Caudate nucleus (tissue), 63 donors: ENCODE measurements at places on chromosomes 3 and 15.

DNA sequence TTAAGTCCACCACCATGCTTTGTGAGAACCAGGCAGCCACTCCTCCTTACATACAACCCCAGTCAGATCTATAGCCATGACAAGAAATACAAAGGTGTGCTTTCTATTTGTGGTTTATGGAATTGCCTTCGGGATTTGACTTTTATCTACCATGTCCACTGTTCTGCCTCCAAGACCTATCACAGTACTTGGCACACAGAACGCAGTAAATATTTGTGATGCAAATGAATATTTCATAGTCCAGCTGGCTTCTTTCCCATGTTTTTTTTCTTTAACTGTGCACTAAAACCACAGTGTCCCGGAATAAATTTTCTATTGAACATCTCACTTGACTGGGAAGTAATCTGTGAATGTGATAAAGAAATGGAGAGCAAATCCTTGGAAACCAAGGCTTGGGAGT is 314.7 kb downstream of the RORA start:
- DNase-seq = no peak

DNA sequence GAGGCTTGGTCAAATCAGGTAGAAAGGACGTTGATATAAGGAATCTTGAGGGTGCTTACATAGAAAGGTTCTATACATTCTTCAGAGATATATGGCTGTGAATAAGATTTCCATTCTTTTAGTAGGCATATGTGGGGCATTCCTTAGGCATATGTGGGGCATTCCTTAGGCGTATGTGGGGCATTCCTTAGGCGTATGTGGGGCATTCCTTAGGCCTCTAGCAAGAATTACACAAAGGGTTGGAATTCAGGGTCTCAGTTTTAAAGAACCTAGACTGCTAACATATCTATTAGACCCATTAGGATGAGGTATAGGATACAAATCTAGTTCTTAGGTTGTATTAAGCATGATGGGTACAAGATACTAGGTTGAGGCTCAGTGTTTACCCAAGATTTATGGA is 607.8 kb downstream of the SI start:
- no peak for DNase-seq

DNA sequence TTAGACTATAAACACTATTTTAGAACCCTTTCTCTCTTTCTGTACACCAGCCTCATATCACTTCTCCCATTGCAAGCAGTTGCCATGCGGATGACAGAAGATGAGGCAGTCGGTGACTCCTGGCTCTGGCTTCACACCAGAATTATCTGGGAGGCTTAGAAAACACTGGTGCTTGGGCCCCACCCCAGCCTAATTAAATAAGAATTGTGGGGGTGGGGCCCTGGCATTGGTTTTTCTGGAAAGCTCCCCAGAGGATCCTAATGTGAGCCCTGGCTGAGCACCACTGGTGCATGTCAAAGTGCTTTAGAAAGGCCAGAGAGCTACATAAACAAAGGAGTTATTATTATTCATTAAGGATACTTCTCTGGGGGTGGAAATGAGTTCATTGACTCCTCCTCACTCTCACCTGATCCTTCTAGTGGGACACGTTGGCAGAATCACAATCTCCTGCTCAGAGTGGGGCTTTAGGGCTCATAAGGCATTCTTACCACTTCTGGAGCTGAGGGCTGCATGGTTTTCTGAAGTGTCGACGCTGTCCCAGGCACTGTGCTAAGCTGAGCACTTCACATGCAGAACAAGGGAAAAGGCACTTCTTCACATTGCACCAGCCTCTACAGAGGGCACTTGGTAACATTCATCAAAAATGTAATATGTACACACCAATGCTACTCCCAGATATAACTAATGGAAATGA is 188.5 kb upstream of the TLE3 start:
- DNase-seq = no peak

GRCh38 chr15:63902671-63903035 is 68.9 kb upstream of the HERC1 start:
- no peak for DNase-seq

DNA sequence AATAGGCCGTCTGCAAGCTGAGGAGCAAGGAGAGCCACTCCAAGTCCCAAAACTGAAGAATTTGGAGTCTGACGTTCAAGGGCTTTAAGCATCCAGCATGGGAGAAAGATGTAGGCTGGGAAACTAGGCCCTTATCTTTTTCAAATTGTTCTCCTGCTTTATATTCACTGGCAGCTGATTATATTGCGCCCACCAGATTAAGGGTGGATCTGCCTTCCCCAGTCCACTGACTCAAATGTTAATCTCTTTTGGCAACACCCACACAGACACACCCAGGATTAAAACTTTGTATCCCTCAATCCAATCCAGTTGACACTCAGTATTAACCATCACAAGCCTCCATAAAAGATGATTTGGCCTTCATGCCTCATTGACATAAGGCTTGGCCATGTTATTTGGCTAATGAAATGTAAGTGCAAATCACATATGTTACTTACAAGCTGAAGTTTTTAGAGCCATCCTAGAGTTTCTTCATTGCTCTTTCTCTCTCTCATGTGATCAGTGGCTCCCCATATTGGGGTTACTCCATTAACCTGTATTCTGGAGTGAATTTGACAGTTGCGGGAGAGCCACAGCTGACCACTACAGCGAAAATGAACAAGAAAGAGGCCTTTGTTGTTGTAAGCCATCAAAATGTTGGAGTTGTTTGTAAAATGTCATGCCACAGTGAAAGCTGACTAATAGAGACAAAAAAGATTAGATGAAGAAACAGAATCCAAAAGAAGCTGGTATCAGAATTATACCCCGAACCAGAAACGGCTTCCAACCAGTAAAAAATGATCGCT is 61.7 kb downstream of the GBE1 start:
- no peak for DNase-seq

DNA sequence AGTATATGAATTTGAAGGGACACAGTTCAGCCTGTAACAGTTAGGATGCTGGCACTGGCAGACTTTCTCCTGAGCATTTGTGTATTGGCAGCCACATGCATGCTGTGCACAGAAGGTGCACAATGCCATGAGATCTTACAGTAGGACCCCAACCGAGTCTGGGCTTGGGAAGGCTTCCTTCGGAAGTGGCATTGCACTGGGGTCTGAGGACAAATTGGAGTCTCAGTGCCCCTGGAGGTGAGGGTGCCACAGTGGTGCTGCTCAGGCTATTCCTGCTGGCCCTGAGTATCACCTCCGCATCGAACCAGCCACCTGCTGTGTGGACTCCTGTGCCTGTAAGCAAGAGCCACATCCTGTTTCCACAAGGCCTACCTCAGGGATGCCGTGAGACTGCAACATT is 99.5 kb downstream of the DNAJB8 start:
- DNase-seq = no peak

GRCh38 chr15:68773036-68773435 is 47.7 kb downstream of the ANP32A start:
- no peak for DNase-seq

DNA sequence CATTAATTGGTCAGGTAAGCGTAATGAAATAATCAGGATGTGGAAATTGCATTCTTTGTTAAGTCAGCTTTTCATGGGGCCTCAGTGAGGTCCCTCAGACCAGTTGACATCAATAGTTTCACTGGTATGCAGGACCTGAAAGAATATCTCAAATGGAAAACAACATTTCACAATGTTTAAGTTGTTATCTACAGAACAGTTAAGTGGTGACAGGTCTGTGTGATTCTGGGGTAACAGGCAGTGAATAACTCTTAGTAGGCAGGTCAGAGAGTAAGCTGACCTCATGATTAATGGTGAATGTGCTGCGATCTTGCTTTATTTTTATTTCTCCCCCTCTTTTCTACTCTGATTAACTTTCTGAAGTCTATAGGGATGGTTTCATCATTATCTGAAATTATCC is 28.9 kb upstream of the ACP3 start:
- no peak for DNase-seq

DNA sequence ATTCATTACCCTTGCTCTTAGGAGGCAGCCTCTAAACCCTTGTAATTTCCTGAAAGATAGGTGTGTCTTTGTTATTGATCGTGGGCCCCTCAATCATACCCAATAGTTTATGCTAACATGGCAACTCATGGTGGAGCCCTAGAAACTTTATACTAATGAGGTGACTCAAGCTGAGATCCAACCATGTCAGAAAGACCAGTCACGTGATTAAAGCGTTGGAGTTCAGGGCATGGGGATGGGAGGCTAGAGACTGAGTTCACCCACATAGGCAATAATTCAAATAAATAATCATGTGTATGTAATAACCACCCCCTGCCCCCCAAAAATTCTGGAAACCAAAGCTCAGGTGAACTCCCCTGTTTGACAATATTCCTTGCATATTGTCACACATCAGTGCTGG is 99.5 kb upstream of the TUSC7 start:
- no peak for DNase-seq

DNA sequence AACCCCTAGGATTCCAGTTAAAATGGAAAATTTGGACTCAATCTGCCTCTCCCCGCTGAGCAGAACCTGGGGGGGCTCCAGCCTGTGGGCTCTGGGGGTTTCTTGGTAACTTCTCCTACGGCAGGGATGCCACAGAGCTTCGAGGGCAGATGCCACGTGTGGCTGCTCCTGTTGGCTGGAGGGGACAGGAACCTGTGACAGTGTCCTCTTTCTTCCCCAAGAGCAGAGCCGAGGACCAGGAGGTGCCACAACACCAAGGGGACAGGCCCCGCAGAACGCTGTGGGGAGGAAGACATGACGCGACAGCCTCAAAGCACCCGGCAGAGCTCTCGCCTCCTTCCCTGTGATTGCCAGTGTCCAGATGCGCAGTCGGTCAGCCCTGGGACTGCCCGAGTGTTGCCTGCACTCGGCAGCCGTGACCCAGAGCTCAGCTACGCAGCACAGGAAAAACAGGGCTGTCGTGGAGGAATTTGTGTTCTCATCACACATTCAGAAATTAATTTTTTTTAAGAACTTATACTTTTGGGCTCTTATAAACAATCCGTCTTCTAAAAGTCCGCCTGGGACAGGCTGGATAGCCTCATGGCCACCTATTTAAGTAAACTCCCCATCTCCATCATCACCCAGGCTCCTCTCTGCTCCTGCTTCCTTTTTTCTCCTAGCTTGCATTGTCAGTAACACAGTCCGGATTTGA is 131.9 kb upstream of the MEF2A start:
- no peak for DNase-seq

GRCh38 chr3:75035146-75035545 is 420.7 kb upstream of the CNTN3 start:
- DNase-seq = no peak

DNA sequence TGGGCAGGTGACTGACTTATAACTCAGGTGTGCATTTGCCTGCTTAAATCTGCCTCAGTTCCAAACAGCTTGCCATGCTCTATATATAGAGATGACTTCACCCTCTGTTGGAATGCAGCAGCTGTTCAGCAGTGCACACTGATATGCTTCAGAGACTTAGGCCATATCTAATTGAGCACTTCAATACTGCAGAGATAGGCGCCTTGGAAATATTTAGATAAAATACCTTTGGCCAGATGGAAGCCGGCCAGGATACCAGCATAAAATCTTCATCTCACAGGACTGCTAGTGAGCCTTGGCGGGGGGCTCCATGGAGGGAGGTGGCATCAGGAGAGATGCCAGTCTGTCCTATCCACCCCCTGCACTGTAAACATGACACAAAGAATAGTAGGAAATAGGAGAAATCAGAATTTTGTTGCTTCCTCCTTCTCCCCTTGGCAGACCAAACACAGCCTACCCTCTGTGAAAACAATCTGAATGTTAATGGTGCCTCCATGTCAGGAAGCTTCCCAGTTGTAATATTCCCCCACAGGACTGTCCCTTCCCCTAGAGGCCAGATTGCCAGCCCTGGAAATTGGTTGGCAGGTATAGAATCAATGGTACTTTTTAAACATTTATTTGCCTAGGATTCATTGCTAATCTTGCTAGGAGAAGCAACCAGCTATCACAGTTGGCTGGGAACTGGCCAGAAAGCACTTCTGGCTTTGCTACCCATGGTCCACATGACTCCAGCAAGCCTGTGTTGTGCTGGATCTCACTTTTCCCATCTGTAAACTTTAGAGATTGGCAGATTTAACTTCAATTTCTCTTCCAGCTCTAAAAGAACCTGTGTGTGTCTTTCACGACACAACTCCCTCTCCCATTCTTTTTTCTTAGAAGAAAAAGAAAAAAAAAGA is 215.5 kb upstream of the KCNMB2 start:
- no peak for DNase-seq

DNA sequence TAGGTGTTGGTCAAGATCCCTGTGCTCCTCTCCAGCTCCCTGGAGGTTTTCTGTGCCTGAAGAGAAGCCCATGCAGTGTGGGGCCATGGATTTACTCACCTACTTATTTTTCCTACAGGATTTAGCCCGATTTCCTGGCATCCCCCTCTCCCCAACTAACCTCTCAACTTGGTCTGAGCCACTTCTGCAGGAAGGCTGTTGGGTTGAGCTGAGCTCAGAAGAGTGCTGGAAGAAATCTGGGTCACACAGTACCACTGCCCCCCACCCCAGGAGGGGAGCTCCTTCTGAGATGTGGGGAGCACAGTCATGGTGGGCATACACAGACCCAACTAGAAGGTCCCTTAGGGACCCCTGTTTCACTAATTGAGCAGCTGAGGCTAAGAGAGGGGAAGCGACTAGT is 34.4 kb upstream of the SLCO2A1 start:
- no peak for DNase-seq

DNA sequence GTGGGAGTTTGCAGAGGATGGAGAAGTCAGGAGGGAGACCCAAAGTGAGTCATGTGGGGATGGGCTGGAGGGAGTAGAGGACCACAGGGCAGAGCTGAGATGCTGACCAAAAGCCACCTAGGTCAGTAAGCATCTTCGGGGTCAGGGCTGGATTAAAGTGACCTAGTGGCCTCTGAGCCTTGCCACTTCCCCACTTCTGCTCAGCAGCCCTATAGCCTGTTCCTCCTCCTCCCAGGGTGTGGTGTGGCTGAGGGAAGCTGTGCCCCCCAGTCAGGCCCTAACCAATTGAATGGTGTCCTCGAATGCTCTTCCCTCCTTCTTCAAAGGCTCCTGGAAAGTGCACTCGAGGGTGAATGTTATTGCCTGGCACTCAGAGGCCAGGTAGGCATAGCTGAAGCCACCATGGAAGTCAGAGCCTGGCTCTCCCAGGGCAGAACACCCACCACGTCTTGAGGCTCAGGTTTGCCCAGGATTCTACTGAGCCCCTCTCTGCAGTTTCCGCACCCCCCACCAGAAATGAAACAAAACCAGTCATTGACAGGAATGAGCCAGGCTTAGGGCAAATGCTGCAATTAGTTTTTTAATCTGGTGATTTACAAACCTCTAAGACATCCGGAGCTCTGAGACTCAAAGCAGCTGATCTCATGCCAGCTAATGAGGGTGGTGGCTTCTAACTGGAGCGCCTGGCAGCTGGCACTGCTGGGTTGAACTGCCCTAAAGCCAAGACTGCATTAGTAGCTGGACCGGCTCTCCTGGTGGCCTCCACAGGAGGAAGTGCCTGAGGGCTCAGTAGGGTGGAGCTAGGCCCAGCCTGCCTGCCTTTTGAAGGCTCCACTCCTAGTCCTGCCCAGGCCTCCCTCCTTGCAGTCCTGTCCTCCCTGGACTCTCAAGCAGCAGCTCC is 26.0 kb upstream of the VIPR1 start:
- DNase-seq = no peak

DNA sequence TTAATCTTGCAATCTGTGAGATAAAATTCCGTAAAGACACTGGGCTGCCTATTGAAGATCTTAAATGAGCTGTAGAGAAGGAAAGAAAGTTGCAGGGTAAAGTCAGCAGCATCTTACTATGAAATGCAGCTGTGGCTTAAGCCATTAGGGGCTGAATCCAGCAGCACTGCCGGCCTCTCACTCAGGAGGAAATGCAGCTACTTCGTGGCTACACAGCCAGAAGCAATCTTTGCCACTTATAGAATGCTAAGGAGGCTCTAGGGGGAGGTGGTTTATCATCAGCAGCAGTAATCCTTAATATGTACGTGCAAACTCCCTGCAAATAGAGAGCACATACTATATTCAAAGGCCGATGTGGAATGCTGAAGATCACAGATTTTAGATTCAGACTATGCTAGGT is 19.1 kb upstream of the MCTP2 start:
- DNase-seq = no peak
